NCI-H1436 (cell line): ENCODE measurements at places on chromosomes 1 and 21.
A peak's percentile ranks its signal among the peaks of the same experiment; 100 is the strongest.

GRCh38 chr1:18936814-18937481 lies 19.5 kb downstream of the IFFO2 start:
- no peak for DNase-seq

DNA sequence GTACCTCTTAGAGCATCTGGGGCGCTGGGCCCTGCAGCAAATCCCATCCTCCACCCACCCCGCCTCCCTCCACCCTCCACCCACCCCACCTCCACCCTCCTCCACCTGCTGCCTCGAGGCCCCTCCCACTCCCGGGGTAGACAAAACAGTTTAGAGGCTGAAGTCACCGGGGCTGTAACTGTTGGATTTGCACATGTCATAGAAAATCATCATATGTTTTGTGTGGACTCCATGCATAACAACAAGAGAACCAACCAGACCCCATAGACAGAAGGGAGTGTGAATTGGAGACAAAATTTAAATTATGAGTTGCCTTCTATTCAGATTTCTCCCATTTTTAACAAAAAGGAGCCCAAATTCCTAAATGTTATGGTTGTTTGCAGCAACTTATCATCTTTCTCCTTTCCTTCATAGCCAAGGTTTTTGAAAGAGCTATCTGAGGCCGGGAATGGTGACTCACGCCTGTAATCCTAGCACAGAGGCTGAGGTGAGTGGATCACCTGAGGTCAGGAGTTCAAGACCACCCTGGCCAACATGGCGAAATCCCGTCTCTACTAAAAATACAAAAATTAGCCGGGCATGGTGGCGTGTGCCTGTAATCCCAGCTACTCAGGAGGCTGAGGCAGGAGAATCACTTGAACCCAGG lies 28.2 kb upstream of the LGALS8 start:
- peak; percentile 81 for DNase-seq

DNA sequence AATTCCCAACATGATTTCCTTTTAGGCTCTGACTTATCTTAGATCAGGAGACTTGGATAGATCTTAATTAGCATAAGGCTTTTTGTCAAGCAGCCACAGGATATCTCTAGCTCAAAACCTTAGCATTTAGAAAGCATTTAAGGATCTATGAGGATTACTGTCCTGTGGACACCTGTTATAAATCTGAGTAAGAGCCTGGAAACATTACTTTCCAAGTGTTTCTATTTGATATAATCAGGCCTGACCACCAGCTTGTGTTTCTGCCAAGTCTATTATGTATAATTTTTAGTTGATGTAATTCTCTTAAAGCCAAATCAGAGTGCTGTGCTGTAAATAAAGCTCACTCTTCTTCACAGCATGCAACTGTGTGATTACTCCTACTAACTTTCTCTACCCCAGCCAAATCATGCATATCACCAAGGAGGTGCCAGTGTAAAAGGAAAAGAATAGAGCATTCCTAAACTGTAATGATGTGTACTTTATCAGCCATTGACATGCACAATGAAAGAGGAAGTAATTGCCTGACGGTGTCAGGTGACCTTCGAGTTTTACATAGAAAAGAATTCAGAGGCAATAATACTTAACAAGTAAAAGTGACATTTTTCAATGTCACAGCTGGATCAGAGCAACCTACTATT lies 309.9 kb upstream of the PRMT6 start:
- DNase-seq: no peak

- no peak for DNase-seq
These were observed 202.1 kb upstream of the SGIP1 start for GRCh38 chr1:66331658-66332547.

DNA sequence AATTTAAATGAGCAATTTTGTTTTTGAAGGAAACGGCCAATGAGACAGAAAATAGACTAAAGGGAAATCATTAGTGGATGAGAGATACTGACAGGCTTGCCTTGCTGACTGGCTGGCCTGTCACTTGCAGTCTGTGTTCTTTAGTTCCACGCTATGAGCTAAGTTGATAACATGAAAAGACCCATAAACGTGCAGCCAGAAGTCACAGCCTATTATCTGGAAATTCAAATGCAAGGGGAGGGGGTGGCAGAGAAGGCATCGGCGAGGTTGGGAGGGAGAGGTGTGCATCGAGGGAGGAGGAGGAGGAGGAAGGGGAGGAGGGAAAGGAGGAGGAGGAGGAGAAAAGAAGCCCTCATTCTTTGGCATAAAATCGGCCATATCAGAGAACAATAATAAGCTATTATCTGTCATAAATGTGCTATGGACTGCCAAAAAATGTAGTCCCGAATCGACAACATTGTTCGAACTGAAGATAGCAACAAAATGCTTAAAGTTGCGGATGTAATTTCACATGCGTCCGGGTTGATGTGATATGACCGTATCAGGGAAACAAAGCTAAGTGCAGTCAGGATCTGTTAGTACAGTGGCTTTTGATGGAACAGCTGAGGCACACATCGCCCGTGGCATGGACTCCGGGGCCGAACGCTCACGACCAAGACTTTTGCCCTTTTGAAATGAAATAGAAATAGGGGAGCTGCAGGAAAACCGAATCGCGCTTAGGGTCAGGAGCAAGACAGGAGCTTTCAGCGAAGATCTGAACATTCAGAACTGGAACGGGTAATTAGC lies 11.6 kb upstream of the BARHL2 start:
- no peak for DNase-seq

DNA sequence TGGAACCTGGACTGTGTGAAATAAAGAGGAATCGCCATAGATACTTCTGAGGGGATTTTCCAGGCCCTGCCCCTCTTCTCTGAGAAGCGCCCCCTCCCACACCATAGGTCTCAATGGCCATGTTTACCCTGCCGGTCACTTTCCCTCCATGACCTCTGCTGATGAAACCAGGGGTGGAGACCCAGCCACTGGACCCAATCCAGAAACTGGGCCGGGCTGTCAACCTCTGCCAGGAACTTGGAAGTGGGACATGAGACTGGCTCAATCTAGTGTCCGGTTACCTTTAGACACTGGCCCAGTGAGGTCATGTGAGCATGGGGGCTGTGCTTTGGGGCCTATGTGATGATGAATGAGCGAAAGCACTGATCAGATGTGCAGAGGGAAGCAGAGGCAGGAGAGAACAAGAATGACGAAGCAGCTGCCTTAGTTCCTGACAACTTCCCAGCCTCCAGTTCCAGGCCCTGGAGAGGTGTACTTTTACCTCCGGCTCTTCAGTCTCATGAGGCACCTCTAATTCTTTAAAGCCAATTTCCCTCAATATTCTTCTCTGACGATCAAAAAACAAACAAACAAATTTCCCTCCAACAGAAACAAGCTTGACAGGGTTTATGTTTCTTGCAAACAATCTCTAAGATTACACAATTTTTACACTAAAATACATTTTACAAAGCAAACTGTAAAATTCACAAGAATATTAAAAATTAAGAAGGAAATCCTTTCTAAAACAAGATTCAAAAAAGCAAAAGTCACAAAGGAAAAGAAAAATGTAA lies 4.9 kb downstream of the ASAP3 start:
- no peak for DNase-seq

GRCh38 chr21:44064852-44065403 lies 42.3 kb upstream of the PWP2 start:
- DNase-seq: no peak

DNA sequence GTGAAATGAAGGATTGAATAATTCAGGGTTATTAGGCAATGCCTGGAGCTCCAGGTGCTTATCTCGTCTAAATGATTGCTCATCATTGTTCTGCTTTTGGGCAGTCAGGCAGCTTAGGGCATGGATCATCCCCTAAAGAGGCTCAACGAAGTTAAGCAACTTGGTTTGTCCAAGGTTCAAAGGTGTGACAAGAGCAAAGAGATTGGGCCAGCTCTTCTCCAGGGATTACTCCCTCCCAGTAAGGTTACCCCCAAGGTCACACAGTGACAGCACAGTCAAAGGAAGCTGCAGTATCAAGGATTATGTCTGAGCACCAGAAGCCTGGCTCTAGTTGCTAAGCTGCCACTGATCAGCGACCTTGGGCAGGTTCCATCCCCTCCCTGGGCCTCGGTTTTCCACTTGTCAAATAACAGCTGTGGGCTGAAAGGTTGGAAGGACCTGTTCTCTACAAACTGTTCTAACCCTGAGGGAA lies 6.8 kb downstream of the ETNK2 start:
- no peak for DNase-seq

DNA sequence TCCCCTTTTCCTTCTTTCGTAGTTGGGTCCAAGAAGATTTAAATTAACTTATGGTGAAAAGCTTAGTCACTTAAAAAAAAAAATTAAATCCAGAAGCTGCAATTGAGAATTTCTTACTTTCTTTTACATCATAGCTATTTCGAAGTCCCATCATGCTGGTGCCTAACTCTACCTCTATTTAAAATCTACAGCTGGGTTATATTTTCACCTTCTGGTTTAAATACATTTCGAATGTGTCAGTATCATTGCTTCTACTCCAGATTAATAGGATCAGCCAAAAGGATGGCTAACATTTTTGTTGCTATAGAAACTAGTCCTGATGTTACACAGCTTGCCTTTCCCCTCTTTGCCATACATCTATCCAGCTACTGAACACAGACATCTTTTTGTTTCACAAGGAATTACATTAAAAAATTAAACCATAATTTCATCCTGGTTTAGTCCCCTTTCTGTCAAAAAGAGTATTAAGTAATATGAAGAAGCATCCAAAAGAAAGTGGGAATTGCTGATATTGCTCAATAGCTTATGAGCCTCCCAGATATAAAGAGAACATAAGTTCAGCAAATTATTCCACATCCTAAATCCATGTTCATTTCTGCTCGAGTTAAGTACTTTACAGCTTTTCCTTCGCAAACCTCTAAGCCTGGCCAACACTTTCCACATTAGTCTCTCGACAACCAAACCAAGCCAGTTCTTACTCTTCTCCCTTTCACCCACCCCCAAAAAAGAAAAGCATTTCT lies 396.7 kb upstream of the DAB1 start:
- no peak for DNase-seq

DNA sequence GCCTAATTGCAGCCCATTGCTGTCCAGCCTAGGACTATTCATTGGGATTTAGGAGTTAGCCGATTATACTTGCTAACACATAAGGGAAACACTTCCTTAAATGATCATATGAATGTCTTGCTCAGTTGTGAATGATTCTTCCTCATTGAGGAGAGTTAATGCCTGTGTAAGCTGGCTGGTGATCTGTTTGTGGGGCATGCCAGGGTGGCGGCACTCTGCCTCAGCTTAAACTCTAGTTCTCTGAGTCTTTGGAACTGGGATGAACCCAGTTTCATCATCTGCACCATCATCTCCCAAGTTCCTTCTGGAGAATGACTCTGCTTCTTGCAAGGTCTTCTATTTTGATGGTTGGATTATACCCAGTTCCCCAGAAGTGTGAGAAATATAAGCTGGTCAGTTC lies 23.9 kb upstream of the SLAMF6 start:
- DNase-seq: no peak

DNA sequence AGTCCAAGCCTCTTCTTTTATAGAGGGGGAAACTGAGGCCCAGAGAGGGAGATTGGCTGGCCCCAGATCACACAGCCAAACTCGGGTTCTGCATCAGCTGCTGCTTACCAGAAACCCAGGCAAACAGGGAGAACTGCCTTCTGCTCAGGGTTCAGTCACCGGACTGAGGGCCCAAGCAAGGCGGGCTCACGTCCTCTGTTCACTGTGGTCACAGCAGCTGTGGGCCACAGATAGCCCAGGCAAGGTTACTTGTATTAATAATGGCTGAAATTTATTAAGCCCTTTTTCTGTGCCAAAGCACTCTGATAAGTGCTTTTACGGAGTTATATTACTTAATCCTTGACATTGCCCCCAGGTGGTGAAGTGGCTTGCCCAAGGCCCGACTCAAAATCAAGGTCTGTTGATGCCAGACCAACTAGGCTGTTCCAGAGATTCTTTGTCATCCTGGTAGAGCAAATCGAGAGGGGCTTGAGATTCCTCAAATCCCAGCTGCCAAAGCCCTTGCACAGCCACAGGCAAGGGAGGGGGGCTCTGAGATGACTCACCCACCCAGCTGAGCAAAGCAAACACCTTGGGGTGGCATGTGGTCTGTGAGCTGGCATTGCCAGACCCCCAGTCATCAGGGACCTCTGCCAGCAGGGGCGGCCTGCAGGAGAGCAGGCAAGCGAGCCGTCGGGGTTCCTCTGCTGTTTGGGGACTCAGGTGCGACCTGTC lies 36.5 kb downstream of the EPHB2 start:
- no peak for DNase-seq

GRCh38 chr1:245475961-245476516 lies 321.3 kb downstream of the KIF26B start:
- no peak for DNase-seq

DNA sequence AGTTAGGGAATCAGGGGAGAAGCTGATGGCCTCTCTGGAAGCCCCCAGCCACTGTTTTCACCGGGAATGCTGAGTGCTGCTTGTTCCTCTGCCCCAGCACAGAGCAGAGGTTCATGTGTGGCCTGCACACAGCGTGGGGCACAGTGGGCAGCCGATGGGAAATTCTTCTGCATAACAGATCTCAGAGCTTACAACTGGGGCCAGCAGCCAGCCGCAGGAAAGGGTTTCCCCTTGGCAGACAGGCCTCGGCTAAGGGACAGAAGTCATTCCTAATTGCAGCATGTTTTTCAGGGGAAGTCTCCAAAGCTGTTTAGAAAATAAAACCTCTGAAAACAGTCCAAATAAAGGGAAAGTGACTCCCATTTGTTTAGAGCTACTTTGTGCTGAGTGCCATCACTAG lies 22.6 kb downstream of the HMGB4 start:
- DNase-seq: no peak

- DNase-seq: no peak
These were observed 40.8 kb upstream of the GPR157 start for GRCh38 chr1:9169601-9170137.

GRCh38 chr1:63955370-63956145 lies 181.7 kb downstream of the ROR1 start:
- no peak for DNase-seq

DNA sequence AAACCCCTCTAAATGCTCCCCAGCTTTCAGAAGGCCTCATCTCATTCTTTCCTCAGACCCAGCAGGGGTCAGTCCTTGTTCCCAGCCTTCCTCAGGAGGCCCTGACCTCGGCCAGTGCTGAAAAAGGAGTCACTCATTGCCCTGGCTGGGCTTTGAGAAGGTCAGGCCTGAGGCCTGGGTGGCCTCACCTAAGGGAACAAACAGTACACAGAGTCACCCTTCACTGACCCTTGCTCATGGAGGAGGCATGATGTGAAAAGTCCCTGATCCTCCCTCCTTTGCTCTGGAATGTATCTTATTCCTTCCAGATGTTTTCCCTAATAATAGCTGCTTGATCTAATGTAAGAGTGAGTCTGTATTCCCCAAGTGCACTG lies 117.7 kb upstream of the SLC44A3 start:
- no peak for DNase-seq

GRCh38 chr1:173095632-173096031 lies 44.9 kb upstream of the TNFSF18 start:
- DNase-seq: no peak

- DNase-seq: no peak
These were observed 2.1 kb downstream of the SCCPDH start for GRCh38 chr1:246726255-246726679.

DNA sequence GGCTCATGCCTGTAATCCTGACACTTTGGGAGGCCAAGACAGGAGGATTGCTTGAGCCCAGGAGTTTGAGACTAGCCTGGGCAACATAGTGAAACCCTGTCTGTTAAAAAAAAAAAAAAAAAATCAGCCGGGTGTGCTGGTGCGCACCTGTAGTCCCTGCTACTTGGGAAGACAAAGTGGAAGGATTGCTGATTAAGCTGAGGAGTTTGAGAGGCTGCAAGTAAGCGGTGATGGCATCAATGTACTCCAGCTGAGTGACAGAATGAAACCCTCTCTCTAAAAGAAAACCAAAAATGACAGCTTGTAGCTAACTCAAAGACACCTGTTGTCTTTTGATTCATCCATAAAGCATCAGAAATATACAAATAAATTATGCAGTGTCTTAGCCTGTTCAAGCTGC lies 31.8 kb downstream of the SIPA1L2 start:
- DNase-seq: no peak

- DNase-seq: no peak
These were observed 187.1 kb upstream of the CACYBP start for GRCh38 chr1:174812656-174813055.
